ENCODE measurements at places on chromosomes 6 and 20. TPM values are rescaled to one million over a fixed set of nuclear protein-coding genes. Genes with fewer than 3 reads are reported as not detected.

The OPRM1 gene
- total RNA-seq = not detected

The ZNF831 gene
- total RNA-seq = 1.3 TPM

The JPH2 gene
- total RNA-seq = 179 TPM

The PDYN gene
- not detected for total RNA-seq

The CYB5R4 gene
- total RNA-seq = 16.2 TPM

All from thoracic aorta (tissue), 2 donors.